CMK (cell line): ENCODE measurements at places on chromosomes 2 and 18.

DNA sequence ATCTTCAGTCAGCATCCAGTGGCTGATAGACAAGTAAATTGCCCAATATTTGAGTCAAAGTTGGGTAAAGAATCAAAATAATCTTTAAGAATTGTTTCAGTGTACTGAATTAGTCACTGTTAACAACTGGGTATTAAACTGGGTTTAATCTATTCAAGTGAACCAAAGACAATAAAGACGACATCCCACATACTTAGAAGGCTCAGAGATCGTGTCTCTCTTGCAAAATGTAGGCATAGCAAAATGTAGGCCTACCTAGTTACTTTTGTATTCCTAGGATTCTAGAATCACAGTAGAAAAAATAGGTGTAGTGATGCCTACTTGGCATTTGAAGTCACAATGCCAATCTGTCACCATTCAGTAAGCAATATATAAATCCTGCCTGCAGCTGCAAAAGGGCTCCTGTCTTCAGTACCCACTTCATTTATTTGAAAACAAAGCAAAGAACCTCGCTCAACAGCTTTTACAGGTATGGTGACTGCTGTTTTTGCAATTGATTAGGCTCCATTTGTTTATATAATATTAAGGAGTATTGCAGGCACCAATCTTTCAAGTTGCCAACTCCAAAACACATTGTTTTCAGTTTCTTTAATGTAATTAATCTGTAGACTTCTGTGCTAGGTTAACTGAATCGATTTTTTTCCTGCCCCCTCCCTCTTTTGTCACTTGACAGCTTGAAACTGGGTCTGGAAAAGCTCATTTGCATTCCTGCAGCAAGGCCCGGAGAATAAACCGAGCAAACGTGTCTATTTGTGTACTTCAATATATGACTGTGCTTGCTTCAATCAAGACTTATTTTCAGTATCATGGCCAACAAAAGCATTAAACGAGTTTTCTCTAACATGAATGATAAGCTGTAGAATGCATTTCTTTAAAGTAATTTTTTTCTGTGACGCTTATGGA, 1074.9 kb downstream of the TDRD15 start:
- no peak for DNase-seq

- no peak for DNase-seq
Measured at GRCh38 chr2:95044601-95045000, 19.1 kb downstream of the MAL start.

- no peak for DNase-seq
Measured at GRCh38 chr2:207603486-207603885, 21.7 kb downstream of the METTL21A start.

DNA sequence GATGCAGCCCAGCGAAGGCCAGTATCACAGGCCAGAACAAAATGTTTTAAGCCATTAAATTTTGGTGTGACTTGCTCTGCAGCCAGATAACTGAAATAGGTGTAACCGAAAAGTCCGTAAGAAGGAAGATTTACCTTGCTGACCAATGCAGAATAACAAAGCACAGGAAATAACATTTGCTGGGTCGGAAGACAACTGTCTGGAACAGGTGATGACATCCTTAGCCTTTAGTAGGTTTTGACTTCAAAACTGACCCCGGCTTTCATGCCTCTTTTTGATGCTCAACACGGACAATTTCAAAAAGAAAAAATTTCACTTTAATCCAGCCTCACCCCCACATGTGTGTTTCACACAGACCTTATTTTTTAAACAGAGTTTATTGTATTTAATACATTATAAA, 93.7 kb downstream of the KCTD1 start:
- DNase-seq: no peak

GRCh38 chr18:72100465-72101004, 443.6 kb downstream of the CBLN2 start:
- DNase-seq: no peak

DNA sequence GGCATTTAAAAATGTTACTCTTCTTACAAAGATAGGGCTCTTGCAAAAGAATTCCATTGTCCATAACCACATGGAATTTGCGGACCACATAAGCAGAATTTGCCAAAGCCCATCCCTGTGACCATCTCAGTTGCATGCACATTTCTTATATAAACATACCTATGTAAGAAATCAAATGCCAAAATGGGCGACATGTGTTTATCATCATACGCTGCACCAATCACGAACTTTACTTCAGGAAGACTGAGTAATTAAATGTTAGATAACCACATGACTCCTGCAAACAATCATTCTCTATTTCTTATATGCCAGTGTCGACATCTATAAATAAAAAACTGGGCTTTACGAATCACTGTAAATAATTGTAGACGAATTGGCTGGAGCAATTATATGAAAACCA, 186.1 kb upstream of the RBMS1 start:
- DNase-seq: no peak

DNA sequence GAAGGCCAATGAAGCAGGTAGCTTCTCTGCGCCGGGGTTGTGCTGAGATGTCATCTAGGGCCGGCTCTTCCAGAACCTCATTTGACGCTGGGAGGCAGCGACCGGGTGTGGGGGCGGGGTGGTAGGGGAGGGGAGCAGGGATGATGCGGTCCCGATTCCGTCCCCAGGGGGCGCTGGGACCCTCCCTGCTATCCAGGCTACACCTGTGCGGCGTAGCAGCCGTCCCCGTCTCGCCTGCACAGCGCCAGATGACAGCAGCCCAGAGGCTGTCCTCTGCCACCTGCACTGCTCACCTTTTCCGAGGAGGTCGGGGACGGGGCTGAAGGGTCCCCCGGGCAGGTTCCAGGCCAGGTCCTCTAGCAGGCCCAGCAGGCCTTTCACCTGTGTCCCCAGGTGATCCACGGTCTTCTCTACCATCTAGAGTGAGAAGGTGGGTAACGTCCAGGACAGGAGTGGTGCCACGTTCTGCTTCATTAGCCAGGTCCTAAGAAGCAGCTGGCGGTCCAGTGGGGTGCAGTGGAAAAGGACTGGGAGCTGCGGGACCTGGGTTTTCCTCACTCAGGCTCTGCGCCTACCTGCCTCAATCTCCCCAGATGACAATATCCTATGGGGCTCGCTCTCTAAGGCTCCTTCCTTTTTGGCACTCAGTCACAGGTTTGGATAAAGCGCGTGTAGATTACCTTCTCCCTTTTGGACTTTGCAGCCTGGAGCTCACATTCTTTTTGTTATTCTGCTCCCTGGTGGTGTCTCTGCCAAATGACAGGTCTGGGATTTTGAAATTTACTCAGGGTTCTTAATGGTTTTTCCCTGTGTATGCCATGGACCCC, 56.0 kb upstream of the RAB6C start:
- peak; percentile 4 for DNase-seq

GRCh38 chr2:58701688-58702301, 460.7 kb upstream of the FANCL start:
- no peak for DNase-seq

GRCh38 chr2:55707751-55708150, 14.1 kb upstream of the PNPT1 start:
- DNase-seq: no peak

DNA sequence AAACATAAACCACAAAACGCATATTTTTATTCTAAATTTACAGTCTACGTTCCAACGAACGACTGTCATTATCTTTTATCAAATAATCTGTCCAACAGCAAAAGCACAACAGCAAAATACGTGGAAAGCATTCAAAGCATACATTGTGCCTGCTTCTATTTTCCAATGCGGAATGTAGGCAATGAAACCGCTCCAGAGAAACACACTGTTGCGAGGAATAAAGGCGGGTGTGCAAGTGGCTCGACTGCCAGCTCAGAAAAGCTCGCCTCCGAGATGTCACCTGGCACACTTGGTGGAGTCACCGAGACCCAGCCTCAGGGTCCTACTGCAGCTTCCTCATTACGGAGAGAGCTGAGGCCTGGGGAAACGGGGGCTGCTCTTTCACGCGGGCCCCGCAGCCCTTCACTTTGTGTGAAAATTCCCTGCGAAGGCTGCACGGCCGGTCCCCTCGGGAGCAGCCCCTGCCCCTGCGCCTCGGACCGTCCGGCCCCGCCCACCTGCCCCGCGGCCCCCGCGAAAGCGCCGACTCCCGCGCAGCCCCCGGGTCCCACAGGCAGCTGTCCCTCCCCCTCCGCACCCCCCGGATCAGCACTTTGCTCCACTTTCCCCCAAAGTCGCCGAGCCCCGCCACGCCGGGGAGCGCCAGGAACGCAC, 752 bp downstream of the MGAT4A start:
- DNase-seq: no peak

GRCh38 chr2:120758181-120759144, 22.8 kb downstream of the GLI2 start:
- DNase-seq: no peak

DNA sequence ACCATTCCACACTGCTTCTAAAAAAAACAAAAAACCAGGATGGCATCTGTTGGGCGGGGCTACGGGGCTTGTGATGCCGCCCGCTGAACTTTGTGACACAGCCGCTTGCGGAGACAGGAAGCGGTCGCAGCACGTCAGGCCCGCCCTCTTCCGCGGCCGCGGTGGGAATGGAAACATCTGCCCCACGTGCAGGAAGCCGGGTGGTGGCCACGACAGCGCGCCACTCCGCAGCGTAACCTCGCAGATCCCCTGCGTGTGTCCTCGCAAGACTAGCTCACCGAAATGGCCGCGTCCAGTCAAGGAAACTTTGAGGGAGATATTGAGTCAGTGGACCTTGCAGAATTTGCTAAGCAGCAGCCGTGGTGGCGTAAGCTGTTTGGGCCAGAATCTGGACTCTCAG, 168.5 kb downstream of the SUCLG1 start:
- peak; percentile 73 for DNase-seq

DNA sequence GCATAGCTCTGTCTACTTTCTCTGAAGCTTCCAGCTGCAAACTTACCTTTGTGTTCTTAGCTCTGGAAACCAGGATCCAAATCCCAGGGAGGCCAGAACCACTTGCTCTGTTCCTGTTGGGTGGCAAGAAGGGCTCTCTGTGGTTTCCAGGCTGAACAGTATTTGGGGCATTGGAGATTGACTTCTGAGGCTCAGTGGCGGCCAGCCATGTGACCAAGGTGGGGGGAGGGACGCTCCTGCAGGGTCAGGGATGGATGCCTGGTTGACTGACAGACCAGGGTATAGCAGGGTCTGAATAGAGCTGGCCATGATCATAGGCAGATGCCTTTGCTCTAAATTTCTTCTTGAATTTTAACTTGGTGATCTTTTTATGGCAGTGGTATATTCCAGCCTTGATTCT, 15.1 kb downstream of the SLC4A5 start:
- DNase-seq: no peak

DNA sequence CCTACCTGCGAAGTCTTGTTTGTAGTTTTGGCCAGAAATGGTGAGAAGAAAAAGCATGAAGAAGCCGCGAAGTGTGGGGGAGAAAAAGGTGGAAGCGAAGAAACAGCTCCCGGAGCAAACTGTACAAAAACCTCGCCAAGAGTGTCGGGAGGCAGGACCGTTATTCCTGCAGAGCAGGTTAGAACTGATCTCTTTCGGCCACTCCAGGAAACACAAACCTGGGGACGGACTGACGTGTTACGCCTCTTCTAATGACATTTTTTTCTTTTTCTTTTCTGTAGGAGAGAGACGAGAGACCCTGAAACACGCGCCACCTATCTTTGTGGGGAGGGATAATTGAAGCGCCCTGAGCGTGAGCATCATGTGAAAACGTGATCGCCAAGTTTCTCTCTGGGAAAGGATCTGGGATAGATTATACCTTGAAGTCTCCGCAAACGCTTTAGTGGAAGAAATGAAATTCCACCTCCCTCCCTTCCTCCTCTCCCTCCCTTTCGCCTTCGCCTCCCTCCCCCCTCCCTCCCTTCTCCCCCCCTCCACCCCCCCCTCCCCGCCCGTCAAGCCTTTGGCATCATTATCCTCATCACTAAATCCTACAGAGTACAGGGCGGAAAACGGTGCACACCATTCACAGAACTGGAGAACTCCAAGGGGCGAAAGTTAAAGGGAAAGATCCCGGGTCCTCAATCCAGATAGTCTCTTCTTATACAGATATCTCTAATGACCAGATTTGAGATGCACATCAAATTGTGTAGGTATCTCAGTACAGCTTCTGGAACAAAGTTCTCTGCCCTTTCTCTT, at the start of gene ZEB2:
Gene ZEB2 (minus strand): TSS at position 186 of the 798 bp plus-strand sequence. CDS start 2,769 bp downstream, outside the sequence.
- DNase-seq: no peak

DNA sequence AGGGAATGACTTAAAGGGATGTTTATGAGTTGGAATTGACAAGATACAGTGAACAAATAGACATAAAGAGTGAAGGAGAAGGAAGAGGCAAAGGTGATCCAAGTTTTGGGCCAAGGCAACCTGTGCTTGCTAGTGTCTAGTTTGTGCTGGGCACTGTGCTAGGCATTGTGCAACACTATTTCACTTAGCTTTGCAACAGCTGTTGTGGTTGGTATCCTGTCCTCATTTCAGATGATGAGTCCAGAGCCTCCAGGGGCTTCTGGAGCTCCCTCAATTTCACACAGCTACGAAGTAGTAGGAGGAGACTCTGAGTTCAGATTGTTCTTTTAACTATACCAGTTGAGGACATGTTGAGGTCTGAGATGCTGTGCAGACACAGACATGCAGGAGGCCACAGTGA, 18.1 kb upstream of the LOXHD1 start:
- DNase-seq: no peak

DNA sequence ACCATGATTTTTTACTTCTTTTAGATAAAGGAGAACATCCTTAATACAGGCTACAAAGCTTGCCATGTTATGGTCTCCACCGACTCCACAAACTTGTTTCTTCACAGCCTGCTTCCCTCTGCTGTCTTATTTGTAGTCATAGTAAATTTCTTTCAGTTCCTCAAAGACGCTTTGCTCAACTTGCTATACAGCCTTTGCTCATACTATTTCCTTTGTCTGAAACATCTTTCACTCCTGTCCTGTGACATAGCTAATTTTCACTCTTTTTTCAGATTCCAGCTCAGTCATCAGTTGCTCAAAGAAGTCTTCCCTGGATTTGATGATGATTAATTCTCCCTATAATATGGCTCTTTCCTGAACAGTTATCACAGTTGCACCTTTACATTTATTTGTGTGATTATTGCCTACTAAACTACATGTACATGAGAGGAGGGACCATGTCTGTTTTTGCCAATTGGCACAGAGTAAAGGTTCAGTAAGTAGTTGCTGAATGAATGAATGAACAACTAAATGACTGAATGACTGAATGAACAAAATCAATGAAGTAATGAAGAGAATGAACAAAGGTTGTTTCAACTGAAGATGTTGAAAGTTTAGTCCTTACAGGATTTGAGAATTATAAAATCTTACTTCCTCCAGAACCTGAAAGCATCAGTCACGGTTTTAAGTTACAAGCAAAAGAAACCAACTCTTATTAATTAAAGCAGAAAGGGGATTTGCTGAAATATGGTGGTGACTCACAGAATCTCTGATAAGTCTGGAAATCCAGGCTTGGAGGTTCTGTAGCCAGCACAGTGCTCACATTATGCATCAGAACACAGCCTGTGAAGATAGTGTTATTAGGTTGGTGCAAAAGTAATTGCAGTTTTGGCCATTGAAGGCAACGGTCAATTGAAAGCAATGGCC, 186.4 kb upstream of the FAM98A start:
- DNase-seq: no peak
